CD4-positive, alpha-beta memory T cell (primary cell): ENCODE measurements at places on chromosomes 5 and 9.

DNA sequence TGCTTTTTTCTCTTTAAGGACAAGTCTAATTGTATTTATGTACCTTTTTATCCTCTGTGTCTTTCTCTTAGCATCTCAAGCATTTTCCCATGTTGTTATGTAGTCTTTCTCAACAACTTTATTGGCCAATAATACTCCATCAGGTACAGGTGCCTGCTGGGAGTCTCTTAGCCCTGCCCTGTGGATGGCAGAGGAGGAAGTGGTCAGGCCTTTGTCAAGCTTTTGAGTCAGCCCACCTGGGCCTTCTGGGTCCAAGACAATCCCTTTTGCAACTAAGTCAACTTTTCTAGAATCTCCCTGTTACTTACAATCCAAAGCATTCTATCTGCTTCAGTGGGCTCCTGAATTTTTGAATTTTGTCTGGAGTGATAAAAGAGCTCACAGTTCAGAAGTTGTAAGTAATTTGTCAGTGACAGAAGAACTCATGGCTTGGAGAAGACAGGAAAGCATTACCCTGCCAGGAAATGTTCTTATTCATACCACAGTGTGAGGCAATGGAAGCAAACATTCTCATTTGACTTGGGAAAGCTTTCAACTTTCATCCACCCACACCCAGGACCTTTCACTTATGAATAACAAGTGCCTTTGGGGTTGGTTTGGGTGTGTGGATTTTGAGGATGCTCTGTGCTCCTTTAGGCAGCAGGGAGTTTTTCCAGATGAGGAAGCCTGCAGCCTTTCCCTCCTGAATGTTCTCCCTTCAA is 200.0 kb upstream of the S1PR3 start:
- no peaks in the 10 kb centered on the region for H3K4me1 ChIP-seq
- no peaks in the 10 kb centered on the region for H3K27me3 ChIP-seq
- no peak for DNase-seq
- H3K36me3 ChIP-seq = no peaks in the 10 kb centered on the region

- H3K27ac ChIP-seq = no peak overlapping the region
- DNase-seq = no peak
- H3K36me3 ChIP-seq = no peaks in the 10 kb centered on the region
- H3K4me1 ChIP-seq = no peaks in the 10 kb centered on the region
Measured at GRCh38 chr5:6049662-6050061, 328.7 kb downstream of the MED10 start.

DNA sequence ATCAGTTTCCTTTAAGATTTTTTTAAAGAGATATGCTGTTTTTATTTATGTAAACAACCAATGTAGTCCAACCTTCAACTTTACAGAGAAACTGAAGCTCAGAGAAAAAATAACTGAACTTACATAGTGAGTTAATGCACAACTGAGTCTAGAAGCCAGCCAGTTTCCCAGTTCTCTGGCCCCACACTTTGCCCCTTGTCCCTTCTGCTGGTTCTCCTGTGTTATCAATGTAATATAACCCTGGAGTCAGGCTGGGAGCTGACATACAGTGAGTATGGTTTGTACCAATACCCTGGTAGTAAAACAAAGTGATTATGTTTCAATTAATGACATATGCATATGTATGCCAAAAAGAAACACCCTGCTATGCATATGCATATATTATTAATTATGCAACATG is 32.2 kb upstream of the GRIA1 start:
- H3K36me3 ChIP-seq = no peaks in the 10 kb centered on the region
- no peak overlapping the region for H3K27ac ChIP-seq
- H3K4me3 ChIP-seq = no peak overlapping the region

- H3K4me1 ChIP-seq = no peaks in the 10 kb centered on the region
- H3K4me3 ChIP-seq = no peak overlapping the region
- H3K27me3 ChIP-seq = no peaks in the 10 kb centered on the region
- H3K27ac ChIP-seq = no peak overlapping the region
- no peak for DNase-seq
- no peaks in the 10 kb centered on the region for H3K36me3 ChIP-seq
Measured at GRCh38 chr5:74116266-74116665, 490.3 kb downstream of the ARHGEF28 start.

DNA sequence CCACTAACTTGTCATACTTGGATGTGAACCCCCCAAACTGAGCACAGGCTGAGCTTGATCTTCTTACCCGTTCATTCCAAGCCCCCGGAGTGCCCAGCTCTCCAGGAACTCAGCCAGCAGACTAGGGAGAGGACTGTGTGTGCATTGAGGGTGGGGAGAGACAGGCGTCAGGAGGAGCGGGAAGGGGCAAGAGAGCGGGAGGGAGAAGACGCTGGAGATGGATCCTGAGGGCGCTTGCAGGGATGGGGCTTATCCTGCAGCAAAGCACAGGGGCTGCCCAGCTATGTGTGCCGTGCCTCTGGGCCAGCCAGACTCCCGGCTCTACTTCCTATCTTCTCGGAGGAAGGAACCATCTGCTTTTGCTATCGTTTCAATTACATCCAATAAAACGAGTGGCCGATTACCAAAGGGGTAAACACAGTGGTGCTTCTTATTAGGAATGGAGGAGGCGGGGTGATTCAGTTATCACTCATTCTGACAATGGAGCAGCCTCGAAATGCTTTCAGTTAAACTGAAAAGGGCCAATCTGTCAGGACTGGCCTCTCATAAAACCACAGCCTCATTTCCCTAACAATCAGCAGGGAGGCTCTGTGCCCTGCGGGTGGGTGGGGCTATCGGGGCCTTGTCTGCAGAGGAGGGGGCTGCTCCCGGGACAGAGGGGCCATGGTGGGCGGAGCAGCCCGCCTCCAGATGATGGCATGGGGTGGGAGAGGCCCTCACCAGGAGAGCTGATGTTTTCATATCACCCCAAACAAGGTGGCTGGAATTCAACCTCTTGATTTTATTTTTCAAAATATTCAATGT is 168.2 kb downstream of the DAB2IP start:
- H3K4me3 ChIP-seq = no peak overlapping the region
- no peak for DNase-seq
- H3K4me1 ChIP-seq = no peaks in the 10 kb centered on the region
- H3K36me3 ChIP-seq = no peaks in the 10 kb centered on the region
- H3K27me3 ChIP-seq = no peaks in the 10 kb centered on the region

- H3K4me1 ChIP-seq = no peaks in the 10 kb centered on the region
- no peak overlapping the region for H3K27ac ChIP-seq
- no peaks in the 10 kb centered on the region for H3K27me3 ChIP-seq
- no peak overlapping the region for H3K4me3 ChIP-seq
Measured at GRCh38 chr9:95736370-95736769, 139.1 kb upstream of the ERCC6L2 start.

DNA sequence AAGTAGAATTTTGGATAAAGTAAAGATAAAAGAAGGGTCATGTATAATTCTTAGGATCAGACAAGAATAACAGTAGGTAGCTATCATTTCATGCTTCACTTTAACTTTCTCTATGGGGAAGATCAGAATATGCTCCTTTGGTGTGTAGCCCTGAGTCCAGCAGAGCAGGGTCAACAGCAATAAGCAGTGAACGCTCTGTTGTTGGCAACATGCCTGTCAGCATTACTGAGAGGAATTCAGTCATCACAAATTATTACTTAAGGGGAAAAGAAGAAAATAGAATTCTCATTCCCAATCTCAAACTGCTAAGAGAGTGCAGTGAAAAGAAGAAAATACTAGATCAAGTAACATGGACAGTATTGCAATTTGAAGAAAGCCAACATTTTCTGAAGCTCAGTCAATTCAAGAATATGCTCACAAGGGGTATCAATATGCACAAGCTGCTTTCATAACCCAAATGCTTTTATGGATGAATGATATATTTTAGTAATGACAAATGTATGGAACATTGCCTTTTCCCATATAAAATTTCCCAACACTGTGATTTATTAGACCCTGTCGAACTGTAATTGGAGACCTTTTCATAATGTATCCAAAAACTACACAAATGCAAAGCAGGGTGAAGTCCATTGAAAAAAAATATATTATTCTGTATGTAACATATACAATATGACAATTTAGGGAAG is 1359.4 kb downstream of the EFNA5 start:
- no peaks in the 10 kb centered on the region for H3K4me1 ChIP-seq
- no peaks in the 10 kb centered on the region for H3K36me3 ChIP-seq
- no peak for DNase-seq
- H3K27ac ChIP-seq = no peak overlapping the region
- H3K4me3 ChIP-seq = no peak overlapping the region
- no peaks in the 10 kb centered on the region for H3K27me3 ChIP-seq
